Fibroblast of gingiva (primary cell): ENCODE measurements at places on chromosomes 1 and 21.

DNA sequence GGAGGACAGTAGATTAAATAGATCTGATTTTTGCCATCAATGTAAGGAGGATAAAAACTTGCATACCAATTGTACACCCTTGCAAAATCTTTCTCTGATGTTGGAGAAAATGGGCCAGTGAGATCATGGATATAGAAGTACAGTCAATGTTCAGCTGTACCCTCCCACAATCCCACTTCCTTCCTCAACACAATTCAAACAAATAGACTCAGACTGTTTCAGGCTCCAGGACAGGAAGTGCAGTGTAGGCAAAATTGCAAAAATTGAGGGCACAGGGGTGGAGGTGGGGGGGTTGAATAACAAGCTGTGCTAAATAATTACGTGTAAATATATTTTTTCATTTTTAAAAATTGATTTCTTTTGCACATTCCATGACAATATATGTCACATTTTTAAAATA is 3.9 kb upstream of the IFI44 start:
- DNase-seq, result no peak

GRCh38 chr1:74481607-74482006 is 30.8 kb downstream of the LRRC53 start:
- DNase-seq, result no peak

- DNase-seq, result no peak
Measured at GRCh38 chr1:203464226-203464625, 11.4 kb upstream of the PRELP start.

- DNase-seq, result no peak
Measured at GRCh38 chr1:183590244-183591191, at the start of gene NCF2. Gene NCF2 (minus strand): TSS chr1:183590459. CDS start chr1:183590329, 130 bp downstream.

GRCh38 chr1:19055701-19056100 is 99.2 kb upstream of the IFFO2 start:
- DNase-seq, result no peak

DNA sequence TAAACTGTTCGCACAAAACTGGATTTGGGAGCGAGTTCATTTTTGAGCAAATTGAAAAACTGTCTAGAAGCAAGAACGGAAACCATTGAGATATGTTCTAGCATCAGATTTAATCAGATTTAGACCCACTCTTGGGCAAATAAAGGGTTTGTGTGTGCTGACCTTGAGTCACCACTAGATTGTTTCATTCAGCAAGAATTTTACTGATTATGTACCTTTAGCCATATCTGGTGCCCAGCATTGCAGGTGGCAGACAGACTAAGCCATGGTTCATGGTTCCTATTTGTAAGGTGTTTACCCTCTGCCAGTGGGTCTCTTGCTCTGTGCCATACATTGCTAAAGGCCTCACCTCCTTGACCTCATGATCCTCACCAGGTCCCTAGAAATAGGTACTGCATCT is 1.4 kb downstream of the NUDC start:
- no peak for DNase-seq

DNA sequence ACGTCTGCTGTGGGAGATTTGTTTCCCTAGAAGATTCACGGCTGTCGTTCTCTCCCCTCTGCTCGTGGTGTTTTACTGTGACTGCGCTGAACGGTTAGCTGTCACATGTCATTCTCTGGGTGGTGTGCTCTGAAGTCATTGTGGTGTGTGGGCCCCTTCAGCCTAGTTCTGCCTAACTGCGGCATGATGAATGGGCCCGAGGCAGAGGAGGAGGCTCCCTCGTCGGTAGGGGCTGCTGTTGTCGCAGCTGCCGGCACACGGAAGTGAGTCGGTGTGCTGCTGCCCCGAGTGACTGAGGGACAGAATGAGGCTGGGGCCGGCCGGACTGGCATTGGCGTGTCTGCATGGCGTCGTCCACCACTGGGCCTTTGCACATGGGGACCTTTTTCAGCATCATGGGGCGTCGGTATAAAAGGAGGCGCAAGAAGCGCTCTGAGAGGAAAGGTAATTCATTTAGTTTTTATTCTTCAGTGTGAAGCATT is 77.9 kb downstream of the ADARB1 start:
- no peak for DNase-seq

DNA sequence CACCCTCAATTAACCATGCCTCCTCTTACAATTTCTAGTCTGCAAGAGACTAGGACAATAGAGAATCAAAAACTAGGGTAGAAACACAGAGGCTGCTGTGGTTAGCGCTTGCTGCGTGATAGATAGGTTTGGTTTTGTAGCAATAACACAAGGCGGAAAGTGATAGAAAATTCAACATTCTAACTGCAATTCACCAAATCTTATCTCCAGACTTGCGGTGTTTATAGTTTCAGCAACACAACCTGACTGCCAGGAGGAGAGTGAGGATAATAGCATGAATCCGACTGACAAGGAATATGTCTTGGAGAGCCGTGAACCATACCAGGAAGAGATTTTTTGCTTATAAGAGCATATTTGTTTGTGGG is 30.7 kb upstream of the IFNAR2 start:
- DNase-seq, result no peak

DNA sequence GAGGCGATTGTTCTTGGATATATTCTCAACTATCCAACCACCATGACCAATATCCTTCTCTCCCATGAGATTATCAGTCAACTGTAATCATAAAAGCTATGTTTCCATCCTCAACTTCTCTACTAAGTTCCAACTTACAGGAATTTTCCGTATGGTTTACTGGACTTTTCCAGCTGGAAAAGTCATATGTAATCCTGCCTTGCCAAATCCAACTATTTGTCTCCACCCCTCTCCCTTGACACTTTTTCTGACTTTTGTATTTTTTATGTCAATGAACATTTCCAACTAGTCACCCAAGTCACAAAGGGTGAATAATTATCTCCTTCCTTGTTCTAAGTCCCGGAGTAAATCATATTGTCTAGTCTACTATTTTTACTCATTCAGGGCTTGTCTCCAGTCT is 293.1 kb downstream of the USP25 start:
- no peak for DNase-seq

- no peak for DNase-seq
Measured at GRCh38 chr1:223288826-223289225, 75.2 kb downstream of the SUSD4 start.

DNA sequence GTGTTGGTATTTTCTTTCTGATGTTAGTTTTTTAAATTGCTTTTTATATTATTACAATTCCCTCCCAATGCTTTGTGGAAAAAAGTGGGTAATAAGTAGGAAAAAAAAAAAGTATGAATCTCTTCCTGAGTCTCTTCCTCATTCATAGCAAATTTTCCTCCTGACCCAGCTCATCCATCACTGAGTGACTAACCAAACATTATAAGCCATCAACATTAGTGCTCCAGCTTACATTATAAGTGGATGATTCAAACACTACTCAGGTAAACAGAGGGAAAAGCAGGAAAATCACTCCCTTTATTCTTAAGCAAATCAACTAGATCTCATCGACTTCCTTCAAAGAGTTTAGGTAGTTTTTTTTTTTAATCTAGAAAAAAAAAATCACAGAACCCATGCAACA is 15.4 kb upstream of the SAMD13 start:
- DNase-seq, result no peak

- no peak for DNase-seq
Measured at GRCh38 chr1:34113362-34113761, 51.7 kb downstream of the CSMD2 start.

DNA sequence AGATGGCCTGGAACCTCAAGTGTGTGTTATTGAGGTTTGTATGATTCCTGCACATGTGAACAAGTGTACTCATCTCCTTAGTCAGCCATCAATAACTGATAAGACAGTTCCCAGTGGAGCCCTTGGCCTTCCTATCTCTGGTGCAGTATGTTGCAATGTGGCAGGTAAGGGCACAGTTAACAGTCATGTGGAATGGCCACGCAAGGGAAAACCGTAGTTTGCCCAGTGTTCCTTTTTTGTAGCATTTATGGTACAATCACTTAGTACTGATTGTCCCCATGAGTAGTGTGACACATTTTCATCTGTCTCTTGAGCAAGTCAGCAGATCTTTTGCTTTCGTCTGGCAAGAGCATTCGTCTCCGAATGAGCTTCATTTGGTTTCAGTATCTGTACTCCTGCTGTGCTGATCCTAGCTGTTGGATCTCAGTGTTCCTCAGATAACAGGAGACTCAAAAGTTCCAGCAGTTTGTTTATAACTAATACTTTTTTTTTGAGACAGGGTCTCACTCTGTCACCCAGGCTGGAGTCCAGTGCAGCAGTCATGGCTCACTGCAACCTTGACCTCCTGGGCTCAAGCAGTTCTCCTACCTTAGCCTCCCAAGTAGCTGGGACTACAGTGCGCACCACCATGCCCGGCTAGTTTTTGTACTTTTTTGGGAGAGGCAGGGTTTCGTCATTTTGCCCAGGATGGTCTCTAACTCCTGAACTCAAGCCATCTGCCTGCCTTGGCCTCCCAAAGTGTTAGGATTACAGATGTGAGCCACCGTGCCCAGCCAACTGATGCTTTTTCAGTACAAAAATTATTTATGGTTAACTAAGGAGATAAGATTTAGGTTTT is 8.2 kb downstream of the CTPS1 start:
- DNase-seq, result no peak

- peak; percentile 80 for DNase-seq
Measured at GRCh38 chr1:180151508-180151907, 3.2 kb upstream of the QSOX1 start.

DNA sequence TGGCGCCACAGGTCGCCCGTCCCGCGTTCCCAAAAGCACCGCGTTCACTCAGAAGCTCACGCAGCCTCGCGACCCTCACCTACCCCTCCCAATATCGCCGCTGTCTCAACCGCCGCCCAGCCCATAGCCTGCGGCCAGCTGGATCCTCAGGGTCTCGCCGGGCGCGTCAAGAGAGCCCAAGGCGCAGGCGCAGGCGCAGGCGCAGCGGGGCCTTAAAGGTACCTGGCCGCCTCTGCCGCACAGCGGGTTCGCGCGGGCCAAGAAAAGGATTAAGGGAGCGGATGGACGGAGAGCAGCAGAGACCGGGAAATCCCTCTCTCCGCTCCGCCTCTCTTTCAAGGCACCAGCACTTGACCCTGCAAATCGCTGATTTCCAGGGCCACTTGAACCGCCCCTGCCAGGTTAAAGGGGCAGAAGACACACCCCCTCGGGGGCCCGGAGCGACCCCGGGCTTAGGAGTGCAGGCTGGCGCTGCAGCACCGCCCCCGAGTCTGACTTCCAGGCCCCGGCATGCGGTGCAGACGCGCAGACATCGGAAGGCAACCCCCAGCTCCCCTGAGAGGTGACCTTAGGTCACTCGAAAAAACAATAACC is at the start of gene NBPF20:
Gene NBPF20 (minus strand): TSS at position 168 of the 594 bp plus-strand sequence. CDS start 20,331 bp downstream, outside the sequence.
- peak; percentile 47 for DNase-seq

- DNase-seq, result no peak
Measured at GRCh38 chr1:63746129-63746864, 27.5 kb upstream of the ROR1 start.

DNA sequence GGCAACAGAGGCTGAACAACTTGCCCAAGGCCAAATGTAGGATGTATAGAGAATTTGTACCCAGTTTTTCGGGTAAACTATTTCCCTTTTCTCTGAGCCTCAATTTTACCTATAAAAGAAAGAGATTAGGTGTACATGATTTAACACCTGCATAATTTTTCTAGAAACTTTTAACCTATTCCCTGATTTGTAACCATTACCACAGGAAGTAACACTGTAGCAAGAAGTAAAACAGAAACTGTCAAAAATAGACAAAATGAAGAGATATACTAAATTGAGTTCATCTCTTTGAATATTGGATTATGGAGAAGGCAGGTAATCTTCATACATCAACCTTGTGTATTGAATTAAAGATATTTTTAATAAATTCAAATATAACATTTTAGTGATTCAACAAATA is 136.2 kb downstream of the ZC3H11B start:
- DNase-seq, result no peak

DNA sequence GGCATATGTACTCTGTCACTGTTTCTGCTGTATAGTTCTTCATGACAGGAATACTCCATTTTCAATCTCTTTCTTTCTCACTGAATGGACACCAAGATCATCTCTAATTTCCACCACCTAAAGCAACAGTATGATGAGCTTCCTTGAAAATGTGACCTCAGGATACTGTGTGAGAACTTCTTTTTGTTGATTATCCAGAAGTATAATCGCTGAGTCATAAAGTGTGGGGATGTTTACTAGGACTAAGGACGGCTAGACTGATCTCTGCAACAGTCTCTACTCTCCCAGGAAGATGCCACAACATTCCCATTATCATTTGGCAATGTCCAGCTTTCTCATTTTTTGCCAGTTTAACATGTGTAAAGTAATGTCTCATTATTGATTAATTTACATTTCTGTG is 70.3 kb downstream of the TNFSF18 start:
- peak; percentile 46 for DNase-seq

DNA sequence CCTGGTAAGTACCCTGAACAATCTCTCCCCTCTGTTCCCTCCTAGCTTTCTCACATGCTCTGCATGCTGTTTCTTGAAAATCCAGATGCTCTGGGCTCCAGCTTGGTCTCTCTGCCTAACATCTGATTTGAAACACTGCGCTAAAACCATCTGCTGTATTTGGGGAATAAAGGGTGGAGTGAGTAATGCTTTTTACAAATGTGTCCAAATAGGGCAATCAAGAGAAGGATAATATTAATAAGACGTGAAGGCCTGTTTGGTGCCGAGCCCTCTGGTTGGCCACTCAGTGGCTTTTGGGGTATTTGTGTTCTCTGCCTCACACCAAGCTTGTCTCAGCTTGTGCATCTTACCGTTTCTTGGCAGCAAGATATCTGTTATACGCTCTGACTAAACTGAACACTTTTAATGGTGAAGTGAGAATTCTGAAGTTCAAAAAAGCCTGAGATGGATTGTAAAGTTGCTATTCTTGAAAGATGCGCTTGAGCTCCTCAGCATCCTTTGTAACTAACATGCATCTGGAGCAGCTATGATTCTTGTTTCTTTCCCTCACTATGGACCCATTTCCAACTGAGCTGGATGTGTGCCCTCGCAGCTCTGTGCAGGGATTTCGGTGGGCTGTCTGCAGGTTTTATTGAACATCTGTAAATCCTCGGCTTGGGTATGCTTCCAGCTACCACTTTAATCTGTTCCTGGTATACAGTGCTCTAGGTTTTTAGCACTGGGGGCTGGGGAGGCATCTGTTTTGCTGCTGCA is 269.4 kb downstream of the RWDD3 start:
- DNase-seq, result no peak

- DNase-seq, result peak; percentile 52
Measured at GRCh38 chr1:182189535-182190066, 128.1 kb upstream of the ZNF648 start.

DNA sequence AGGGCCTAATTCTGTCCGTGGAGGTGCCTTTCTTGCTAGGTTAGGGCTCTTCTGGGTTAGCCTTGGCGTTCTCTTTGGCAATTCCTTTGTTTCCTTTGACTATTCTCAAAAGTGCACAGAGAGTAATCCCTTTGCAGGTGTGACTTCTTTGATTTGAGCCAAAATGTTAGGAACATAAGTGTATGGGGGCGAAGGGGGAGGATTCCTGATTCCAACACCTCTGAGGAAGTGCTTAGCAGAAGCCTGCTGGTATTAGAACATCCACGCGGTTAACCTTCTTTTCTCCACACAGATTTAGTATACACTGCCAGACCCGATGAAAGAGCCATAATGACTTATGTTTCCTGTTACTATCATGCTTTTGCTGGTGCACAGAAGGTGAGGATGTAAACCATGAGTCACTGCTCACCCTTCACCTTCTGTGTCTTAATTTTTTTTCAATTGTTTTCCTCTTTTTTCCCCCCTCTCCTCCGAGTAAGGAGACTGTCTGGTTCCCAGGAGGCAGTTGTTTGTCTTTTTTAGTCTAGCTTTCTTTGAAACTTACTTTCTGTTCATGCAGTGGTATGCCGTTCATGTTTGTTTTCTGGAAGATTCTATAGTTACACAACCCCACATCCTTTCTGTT is 48.0 kb downstream of the ACTN2 start:
- no peak for DNase-seq

GRCh38 chr1:230109895-230110667 is 43.0 kb downstream of the GALNT2 start:
- DNase-seq, result no peak
